Activated T-helper 1 cell treated with anti-CD3 and anti-CD28 coated beads, Interleukin-2, amount 50 U/mL, for 16 hours (primary cell): ENCODE measurements at places on chromosomes 1 and 21.
A peak's percentile ranks its signal among the peaks of the same experiment; 100 is the strongest.

DNA sequence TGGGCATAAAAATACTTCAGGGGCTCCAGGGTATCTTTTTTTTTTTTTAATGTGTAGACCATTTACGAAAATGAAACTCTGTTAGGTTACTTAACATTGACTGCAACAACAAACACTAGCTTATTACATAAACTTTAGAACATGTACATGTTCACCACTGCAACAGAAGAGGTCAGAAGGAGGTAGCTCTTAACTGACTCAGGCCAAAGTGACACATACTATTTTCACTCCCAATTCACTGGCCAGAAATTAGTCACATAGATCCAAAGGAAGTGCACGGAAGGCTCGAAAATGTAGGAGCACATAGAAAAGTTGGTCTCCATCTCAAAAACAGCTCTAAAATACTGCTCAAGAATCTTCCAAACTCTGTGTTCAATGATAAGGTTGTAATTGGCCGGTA lies 107.2 kb downstream of the AKT3 start:
- no peak for DNase-seq

GRCh38 chr1:186210258-186210657 lies 164.8 kb downstream of the TPR start:
- DNase-seq: no peak

DNA sequence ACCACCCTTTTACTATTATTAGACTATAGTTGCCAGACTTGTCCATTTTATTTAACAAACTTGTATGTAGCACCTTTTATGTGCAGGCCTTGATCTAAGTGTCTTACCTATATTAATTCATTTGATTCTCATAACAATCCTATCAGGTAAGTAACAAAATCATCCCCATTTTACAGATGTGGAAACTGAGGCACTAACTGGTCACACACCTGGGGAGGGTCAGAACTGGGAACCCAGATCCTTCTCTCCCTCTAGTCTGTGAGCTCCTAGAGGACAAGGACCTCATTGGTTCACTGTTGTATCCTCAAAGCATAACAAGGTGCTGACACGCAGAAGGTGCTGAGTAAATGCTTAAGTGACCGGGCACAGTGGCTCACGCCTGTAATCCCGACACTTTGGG lies 14.9 kb downstream of the FBXO2 start:
- no peak for DNase-seq

- DNase-seq: no peak
Observed at GRCh38 chr1:234601301-234602017, 8.5 kb downstream of the IRF2BP2 start.

GRCh38 chr1:205285381-205286101 lies 36.0 kb downstream of the NUAK2 start:
- DNase-seq: peak; percentile 37

GRCh38 chr1:234649432-234650081 lies 39.6 kb upstream of the IRF2BP2 start:
- DNase-seq: no peak

DNA sequence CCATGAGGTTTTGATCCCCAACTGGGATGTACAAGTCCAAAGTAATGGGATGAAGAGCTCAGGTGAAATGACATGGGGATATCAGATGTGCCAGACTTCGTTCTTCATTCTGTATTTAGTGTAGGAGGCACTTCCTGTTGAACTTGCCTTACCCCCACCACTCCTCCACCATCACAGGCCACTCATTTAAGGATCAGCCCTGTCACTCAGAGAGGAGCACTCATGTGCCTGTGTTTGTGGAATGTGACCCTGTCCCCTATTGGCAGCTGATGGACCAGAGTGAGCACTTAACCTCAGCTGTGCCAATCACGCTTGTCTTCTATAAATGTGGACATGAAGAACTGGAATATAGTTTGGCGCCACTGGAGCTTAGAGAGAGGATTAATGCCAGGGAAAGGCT lies 91.4 kb upstream of the CTTNBP2NL start:
- no peak for DNase-seq

GRCh38 chr21:39675590-39675989 lies 62.9 kb downstream of the B3GALT5 start:
- DNase-seq: no peak

- DNase-seq: no peak
Observed at GRCh38 chr21:41691205-41692184, 75.4 kb downstream of the RIPK4 start.

GRCh38 chr1:226125831-226126230 lies 60.7 kb downstream of the ACBD3 start:
- no peak for DNase-seq

GRCh38 chr1:81406292-81406999 lies 394.3 kb upstream of the ADGRL2 start:
- DNase-seq: no peak

DNA sequence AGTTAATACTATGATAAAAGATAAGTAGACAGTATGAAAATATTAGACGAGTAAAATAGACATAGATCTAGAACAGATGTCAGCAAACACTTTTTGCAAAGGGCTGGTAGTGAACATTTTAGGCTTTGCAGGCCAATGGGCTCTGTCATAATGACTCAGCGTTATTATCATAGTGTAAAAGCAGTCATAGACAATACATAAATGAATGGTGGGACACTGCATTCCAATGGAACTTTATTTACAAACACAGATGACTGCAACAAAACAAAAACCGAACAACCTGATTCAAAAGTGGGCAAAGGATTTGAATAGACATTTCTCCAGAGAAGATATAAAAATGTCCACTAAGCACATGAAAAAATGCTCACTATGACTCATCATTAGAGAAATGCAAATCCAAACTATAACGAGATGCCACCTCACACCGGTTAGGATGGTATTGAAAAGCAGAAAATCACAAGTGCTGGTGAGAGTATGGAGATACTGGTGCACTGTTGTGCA lies 7.3 kb downstream of the GSTM5 start:
- DNase-seq: no peak

GRCh38 chr1:23020706-23021405 lies 1.6 kb downstream of the KDM1A start:
- DNase-seq: no peak

- no peak for DNase-seq
Observed at GRCh38 chr1:53603431-53603830, 135.5 kb downstream of the GLIS1 start.

- no peak for DNase-seq
Observed at GRCh38 chr1:198756470-198756869, 117.6 kb downstream of the PTPRC start.

GRCh38 chr1:91189096-91189495 lies 167.3 kb upstream of the ZNF644 start:
- DNase-seq: no peak

DNA sequence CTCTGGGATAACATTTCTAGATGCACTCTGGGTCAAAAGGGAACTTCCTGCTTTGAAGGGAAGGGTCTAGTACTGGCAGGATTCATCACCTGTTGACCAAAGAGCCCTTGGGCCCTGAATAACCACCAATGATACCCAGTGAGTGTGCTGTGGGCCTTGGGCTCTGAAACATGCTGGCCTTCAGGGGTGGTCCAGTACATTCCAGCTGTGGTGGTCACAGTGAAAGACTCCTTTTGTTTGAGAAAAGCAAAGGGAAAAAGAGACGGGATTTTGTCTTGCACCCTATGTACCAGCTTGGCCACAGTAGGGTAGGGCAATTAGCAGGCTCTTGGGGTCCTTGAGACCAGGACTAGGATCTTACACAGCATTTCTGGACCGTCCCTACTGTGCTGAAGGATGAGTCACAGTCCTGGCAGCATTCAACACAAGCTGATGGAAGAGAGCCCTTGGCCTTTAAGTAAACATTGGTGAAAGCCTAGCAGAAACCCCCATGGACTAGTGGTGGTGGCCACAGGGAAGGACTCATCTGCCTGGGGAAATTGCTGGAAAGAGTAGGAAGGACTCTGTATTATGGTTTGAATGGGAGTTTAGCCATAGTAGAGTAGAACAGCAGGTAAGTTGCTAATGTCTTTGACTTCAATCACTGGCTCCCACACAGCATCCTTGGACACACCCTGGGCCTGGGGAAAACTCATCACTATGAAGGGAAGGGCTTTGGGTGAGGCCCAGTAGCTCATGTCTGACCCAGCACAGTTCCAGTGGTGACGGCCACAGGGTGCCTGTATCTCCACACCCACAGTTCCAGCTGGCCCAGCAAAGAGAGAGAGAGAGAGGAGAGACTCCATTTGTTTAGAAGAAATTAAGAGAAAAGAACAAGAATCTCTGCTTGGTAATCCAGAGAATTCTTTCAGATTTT lies 87.5 kb downstream of the COL24A1 start:
- no peak for DNase-seq

- no peak for DNase-seq
Observed at GRCh38 chr21:43361493-43362296, 65.2 kb downstream of the SIK1 start.

- DNase-seq: no peak
Observed at GRCh38 chr1:178946416-178946815, 75.5 kb upstream of the ANGPTL1 start.

GRCh38 chr1:213829780-213830179 lies 158.0 kb upstream of the PROX1 start:
- no peak for DNase-seq

- DNase-seq: no peak
Observed at GRCh38 chr1:35863881-35864625, 19.0 kb upstream of the AGO1 start.

DNA sequence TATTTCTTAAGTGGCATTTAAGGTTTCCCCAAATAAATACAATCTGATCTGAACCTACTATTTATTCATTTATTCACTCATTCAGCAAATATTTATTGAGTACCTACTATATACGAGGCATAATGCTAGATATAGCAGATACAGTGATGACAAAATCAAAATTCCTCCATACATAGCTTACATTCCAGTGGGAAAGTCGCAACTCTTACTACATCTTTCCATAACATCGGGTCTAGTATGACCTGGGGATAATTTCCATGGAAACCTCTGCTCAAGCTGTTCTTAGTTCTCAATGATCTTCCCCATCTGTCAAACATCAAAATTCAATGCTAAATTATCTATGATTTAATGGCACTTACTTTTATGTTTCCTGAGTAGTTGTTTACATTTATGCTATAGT lies 70.8 kb upstream of the PRKACB start:
- DNase-seq: no peak

- DNase-seq: no peak
Observed at GRCh38 chr21:36452281-36452825, 27.6 kb downstream of the CLDN14 start.

DNA sequence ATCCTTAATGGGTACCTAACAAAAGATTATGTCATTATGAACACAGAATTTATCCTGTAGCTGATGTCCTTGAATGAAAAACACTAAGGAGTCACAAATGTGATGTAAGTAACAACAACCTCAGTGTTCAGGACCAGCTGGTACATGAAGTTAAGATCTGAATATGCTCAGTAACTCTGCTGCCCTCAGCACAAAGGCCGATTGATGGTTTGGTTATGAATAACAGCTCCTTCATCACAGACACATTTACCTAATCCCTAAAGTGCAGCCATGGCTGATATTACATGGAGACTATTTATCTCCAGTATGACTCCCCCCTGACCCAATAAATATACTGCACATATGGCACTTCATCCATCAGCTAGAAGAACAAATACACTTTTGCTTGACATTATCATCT lies 75.2 kb downstream of the PLPPR5 start:
- no peak for DNase-seq

- DNase-seq: no peak
Observed at GRCh38 chr21:26027696-26028095, 142.9 kb downstream of the APP start.
